ENCODE measurements at places on chromosomes 1 and 21.

- DNase-seq: peak; percentile 23
Measured at GRCh38 chr1:173477286-173478093, at the start of gene PRDX6. Gene PRDX6, plus strand, starts transcription at chr1:173477335. Its CDS starts 63 bp downstream, at chr1:173477398.

- no peak for DNase-seq
Measured at GRCh38 chr1:153503766-153504165, 32.0 kb downstream of the S100A6 start.

GRCh38 chr1:201198598-201198997 lies 8.0 kb downstream of the IGFN1 start:
- no peak for DNase-seq

DNA sequence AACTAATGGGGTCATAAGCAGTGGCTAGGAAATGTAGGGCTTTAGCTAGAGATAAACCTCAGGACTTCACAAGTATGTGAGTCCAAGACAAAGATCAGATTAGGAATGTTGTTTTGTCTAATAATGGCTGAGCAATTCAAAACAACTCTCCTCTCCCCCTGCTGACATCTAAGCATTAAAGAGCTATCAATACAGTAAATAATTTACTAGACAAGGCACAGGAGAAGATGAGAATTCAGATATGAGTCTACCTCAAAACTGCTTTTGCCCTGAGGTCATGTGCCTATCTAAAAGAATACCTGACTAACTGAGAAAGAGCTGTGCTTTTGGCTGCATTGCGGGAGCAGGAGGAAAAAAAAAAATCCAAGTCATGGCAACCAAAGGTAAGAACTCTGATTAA lies 86.8 kb downstream of the SPATA17 start:
- DNase-seq: no peak

GRCh38 chr1:44672961-44673674 lies 1.2 kb downstream of the TMEM53 start:
- DNase-seq: no peak

DNA sequence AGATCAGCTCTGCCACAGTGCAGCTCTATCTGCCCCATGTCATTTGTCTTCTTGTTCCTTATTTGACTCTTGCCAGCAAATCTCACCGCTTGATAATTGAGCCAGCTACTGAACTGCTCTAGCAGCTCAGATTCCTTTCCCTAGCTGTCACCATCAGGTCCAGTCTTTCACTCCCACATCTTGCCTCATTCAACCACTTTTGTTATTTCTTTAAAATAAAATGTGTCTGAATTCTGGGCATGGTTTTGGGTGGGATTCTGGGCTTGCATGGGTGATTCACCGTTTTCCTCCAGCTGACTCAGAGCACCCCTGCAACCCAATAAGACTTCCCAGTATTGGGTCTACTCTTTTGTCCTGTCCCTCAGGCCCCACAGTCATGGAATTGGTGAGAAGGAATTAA lies 215.7 kb downstream of the DSCAM start:
- DNase-seq: no peak

Measured in NCI-H1930 (cell line).